ENCODE measurements at places on chromosomes 2 and 18.

GRCh38 chr2:1518867-1519530 lies 105.7 kb downstream of the TPO start:
- no peak for DNase-seq

GRCh38 chr2:79100285-79100684 lies 12.5 kb upstream of the REG1B start:
- no peak for DNase-seq

DNA sequence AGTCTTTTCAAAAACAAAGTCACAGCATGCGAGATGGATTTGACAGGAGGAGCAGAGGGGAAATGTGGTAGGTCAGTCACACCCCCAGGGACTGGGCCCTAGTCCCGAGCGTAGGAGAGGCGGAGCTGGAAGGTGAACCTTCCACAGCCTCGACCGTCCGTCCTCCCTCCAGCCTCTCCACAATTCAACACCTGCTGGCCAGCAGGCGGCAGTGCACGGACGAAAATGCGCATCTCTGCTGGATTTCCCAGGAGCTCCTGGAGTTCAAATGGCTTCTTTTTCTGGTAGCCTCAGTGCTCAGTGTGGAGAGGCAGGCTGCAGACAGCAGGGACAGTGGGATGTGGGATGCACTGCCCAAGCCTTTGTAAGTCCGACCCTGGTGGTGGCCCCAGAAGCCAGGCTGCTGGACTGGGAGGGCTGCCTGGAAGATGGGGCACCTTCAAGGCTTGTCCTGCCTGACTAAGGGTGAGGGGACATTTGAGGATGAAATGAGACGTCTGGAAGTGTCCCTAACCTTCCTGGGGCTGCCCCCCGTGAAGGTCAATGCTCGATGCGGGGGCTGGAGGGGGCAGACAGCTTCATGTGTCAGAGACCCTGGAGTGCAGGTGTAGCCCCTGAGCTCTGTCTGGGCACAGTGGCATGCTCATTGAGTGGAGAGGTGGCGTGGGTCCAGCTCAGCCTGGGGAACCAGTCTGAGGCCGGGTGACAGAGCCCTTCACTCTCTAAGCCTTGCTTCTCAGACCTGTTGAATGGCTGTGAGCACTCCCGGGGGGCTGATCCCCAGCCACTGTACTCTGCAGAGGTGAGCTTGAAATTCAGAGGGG lies 189.5 kb downstream of the TFCP2L1 start:
- DNase-seq, result peak; percentile 65

GRCh38 chr2:164910101-164910899 lies 45.0 kb downstream of the SLC38A11 start:
- no peak for DNase-seq

- no peak for DNase-seq
These were observed 217.7 kb downstream of the EIPR1 start for GRCh38 chr2:3159782-3160545.

- DNase-seq, result peak; percentile 81
These were observed 11.3 kb downstream of the MALT1 start for GRCh38 chr18:58682429-58683069.

GRCh38 chr2:54455563-54456361 lies at the start of gene SPTBN1:
Gene SPTBN1, plus strand, starts transcription at chr2:54456327. Its CDS starts 70,092 bp downstream, at chr2:54526419.
- DNase-seq, result peak; percentile 96

GRCh38 chr2:219419331-219420197 lies 1.4 kb downstream of the DES start:
- no peak for DNase-seq

- no peak for DNase-seq
These were observed 482.0 kb upstream of the DCC start for GRCh38 chr18:51857989-51858388.

GRCh38 chr2:197889041-197889440 lies 84.6 kb downstream of the PLCL1 start:
- DNase-seq, result peak; percentile 58

DNA sequence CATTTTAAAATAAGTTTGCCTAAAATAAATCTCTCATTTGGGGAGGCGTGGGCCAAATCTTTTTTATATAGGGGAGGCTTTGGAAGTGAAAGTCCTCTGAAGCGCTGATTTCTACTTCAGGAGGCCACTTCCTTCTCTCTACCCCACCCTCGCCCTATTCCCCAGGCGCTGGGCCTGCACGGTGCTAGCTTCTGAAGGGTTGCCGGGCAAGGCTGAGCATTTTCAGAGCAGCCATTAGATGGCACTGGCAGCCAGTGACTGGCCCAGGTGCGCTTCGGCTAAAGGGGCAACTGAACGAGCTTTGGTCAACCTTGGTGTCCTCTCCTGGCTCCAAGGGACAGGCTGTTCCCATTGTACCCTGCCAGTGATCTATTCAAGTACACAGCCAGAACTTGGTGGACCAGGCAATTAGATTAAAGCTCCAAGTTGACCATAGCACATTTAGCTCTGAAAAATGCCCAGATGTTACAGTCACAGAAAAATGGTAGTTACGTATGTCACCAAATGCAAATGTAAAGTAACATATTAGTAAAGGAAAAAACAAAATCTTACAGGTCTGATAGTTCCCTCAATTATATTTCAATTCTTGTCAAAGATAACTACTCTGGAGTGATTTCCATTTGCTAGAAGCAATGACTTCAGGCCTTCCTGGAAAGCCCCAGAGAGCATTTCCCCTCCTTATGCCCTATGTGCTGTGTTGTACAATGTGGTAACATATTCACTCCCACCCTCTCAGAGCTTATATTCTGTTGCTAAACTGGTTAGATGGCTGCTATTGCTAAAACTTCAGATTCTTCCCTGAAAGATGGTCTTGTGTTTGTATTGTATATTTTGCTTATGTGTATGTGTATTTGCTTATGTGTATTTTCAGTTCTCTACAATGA lies 2.1 kb downstream of the POMC start:
- DNase-seq, result no peak

DNA sequence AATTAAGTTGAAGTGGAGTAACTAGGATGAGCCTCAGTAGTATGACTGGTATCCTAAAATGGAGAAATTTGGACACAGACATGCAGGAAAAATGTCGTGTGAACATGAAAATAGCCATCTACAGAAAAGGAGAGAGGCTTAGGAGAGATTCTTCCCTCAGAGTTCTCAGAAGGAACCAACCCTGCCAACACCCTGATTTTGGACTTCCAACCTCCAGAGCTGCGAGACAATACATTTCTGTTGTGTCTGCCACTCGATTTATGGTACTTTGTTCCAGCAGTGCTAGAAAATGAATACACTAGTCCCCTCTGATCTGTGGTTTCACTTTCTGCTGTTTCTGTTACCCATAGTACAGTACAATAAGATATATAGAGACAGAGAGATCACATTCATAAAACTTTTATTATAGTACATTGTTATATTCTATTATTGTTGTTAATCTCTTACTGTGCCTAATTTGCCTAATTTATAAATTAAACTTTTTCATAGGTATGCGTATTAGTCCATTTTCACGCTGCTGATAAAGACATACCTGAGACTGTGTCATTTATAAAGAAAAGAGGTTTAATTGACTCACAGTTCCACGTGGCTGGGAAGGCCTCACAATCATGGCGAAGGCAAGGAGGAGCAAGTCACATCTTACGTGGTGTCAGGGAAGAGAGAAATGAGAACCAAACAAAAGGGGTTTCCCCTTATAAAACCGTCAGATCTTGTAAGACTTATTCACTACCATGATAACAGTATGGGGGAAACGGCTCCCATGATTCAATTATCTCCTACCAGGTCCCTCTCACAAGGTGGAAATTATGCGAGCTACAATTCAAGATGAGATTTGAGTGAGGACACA lies 41.3 kb downstream of the PLEKHA3 start:
- DNase-seq, result no peak

- DNase-seq, result no peak
These were observed 772 bp downstream of the SCN2A start for GRCh38 chr2:165239856-165240515.

DNA sequence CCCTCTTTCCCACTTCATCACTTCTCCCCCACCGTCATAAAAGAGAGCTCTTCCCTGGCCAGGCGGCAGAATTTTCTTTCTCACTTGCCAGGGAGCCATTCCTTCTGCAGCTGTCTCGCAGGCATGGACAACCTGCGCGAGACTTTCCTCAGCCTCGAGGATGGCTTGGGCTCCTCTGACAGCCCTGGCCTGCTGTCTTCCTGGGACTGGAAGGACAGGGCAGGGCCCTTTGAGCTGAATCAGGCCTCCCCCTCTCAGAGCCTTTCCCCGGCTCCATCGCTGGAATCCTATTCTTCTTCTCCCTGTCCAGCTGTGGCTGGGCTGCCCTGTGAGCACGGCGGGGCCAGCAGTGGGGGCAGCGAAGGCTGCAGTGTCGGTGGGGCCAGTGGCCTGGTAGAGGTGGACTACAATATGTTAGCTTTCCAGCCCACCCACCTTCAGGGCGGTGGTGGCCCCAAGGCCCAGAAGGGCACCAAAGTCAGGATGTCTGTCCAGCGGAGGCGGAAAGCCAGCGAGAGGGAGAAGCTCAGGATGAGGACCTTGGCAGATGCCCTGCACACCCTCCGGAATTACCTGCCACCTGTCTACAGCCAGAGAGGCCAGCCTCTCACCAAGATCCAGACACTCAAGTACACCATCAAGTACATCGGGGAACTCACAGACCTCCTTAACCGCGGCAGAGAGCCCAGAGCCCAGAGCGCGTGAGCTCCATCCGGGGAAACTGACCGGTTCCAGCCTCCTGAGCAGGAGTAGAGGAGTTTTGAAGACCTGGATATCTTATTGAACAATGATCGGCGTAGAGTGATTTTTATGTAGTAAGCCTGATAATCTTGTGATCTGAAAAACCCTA lies at the start of gene MSGN1:
TSS of gene MSGN1 (plus strand) at position 65 of the 850 bp plus-strand sequence. CDS start at position 124, 59 bp downstream.
- no peak for DNase-seq

- DNase-seq, result peak; percentile 81
These were observed at the start of gene SNRNP200 for GRCh38 chr2:96305091-96305978. Gene SNRNP200, minus strand, starts transcription at chr2:96305546. Its CDS starts 109 bp downstream, at chr2:96305437.

GRCh38 chr2:27018142-27018541 lies 14.6 kb upstream of the TMEM214 start:
- DNase-seq, result no peak

DNA sequence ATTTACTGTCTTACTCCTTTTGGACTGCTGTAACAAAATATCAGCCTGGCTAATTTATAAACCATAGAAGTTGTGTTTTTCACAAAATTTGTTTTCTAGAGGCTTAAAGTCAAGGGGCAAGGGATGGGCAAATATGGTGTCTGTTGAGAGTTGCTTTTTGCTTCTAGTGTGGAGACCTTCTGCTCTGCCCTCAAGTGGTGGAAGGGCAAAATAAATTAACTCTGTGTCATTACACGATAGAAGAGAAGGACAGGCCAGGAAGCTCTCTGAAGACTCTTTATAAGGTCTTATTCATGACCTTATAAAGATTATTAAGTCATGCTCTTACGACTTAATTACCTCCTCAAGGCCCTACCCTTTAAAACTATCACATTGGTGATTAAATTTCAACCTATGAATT lies 181.2 kb upstream of the LRATD1 start:
- no peak for DNase-seq

GRCh38 chr2:50865235-50865634 lies 166.7 kb downstream of the NRXN1 start:
- no peak for DNase-seq

DNA sequence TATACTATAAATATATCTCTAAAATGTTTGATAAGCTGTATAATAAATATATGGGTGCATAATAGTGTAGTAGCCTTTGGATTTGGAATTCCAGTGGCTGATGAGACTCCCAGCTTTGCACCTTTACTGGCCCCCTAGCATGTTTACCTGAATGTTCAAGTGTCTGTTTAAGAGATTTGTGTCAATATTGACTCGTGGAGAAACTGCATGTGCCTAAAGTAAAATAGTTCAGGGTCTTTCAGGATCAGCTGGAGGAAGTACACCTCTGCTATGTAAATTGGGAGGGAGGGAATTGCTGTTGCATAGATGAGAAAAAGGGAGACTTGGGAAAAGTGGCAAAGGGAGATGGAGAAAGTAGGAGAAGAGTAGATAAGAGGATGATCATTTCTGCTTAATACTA lies 23.9 kb downstream of the ME2 start:
- no peak for DNase-seq

DNA sequence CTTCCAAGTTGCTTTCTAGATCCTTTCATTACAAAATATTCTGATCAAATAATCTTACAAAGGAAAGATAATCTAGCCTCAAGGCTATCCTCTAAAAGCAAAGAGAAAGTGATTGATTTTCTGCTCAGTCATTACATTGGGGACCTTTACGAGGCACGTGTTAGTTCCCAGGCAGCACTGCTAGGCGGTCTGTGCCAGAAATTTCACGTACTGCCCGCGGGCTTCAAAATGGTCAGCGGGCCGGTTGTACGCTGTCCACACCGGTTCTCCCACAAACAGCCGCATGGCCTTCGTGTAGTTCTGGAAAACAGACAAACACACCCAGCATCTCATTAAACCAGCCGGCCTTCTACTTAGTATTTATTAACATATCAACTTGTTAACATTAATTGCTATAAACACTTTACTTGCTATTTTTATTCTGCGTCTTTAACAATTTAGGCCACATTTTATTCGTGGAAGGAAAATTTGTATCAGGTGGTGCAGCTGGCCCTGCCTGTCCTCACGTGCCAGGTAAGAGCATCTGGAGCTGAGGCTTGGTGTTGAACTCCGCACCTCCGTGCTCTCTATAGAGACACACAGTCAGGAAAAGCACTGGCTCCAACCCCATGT lies 20.4 kb downstream of the ADI1 start:
- DNase-seq, result no peak

- peak; percentile 42 for DNase-seq
These were observed 62.5 kb downstream of the DHRS9 start for GRCh38 chr2:169131587-169132512.

- DNase-seq, result peak; percentile 21
These were observed 95.1 kb upstream of the SLC35G4 start for GRCh38 chr18:11514267-11514666.

GRCh38 chr2:32718752-32719151 lies 90.9 kb downstream of the TTC27 start:
- no peak for DNase-seq

GRCh38 chr18:65922103-65922502 lies 171.3 kb downstream of the CDH7 start:
- no peak for DNase-seq

- no peak for DNase-seq
These were observed 143.7 kb downstream of the NAPG start for GRCh38 chr18:10669441-10670100.

- DNase-seq, result peak; percentile 57
These were observed 1.6 kb downstream of the BAZ2B start for GRCh38 chr2:159614534-159615366.

Measured in fibroblast of gingiva (primary cell).